Gastrocnemius medialis (tissue), 4 donors: ENCODE measurements at places on chromosomes 11 and 22.

- DNase-seq, result no peak
Measured at GRCh38 chr11:134503100-134503499, 91.1 kb upstream of the B3GAT1 start.

- DNase-seq, result no peak
Measured at GRCh38 chr11:82092904-82093303, 640.8 kb downstream of the FAM181B start.

- no peak for DNase-seq
Measured at GRCh38 chr11:110367571-110367970, 62.2 kb upstream of the FDX1 start.

DNA sequence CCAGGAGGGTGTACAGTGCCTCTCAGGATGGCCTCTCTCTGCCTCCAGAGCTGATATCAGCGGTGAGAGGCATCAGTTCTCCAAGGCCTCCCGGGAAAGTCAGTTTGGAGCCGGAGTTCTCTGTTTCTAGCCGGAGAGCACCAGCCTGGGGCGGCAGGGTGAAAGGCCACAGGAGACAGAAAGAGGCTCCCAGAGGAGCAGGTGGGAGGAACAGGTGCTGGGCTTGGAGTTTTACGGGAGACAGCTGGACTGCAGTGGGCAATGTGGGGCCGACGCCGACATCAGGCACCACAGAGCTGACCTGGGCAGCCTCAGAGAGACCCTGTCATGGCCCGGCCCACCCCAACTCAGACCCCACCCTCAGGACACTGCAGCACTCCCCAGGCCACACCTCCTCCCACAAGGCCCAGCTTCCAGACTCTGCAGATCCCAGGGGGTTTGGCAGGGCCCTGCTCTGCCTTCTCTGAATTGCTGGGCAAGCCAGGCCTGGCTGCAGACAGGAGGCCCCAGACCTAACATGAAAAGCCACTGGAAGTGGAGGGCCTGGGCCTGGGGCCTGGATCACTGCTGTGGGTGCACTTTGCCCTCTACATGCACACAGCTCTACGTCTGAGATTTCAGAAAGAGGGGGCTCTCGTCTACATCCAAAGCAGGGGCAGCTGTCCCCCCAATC lies 885.6 kb downstream of the BRD1 start:
- no peak for DNase-seq

- DNase-seq, result no peak
Measured at GRCh38 chr11:93005239-93005638, 35.8 kb downstream of the MTNR1B start.

GRCh38 chr11:100612766-100613165 lies 74.3 kb upstream of the ARHGAP42 start:
- DNase-seq, result no peak

DNA sequence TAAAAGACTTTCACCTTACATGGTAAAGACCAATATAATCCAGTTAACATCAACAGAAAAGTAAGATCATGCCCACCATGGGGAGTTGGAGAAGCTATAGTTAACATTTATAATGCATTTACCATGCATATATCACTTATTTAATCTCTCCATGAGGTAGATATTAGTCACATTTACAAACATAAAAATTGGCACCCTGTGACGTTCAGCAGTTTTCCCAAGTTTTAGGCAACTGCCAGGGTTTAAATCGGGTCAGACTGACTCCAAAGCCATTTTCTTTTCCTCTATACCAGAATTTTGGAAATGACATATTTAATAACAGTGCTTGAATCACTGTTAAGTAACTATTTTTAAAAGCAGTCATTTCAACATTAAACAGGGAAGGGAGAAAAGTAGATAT lies 266.3 kb downstream of the DDX10 start:
- DNase-seq, result no peak
